ENCODE measurements at places on chromosomes 6 and 20.

DNA sequence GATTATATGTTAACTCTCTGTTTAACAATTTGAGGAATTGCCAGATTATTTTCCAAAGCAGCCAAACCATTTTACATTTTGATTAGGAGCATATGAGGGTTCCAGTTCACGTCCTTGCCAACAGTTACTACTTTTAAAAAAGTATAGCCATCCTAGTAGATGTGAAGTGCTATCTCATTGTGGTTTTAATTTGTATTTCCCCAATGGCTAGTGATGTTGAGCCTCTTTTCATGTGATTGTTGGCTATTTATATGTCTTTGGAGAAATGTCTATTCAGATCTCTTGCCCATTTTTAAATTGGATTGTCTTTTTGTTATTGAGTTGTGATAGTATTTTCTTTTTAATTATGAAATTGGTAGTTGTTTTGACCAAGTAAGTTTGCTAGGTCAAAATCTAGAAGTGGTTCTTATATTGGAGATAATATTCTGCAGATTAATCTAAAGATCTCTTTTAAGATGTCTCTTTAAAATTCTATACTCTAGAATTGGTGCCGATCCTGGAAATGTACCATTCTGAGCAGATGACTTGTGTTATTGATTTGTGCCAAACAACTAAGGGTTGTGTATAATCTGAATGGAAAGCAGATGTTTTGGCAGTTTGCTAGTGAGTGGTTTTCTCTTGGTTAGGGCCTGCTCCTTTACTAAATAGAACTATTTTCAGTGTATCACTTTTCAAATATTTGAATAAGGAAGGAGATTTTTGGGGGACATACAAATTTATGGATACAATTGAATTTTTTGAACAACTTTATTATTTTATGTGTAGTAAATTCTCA is 99.5 kb downstream of the CDKAL1 start:
- DNase-seq, result no peak

GRCh38 chr6:15439410-15440025 is 193.6 kb downstream of the JARID2 start:
- no peak for DNase-seq

GRCh38 chr6:4103929-4104328 is 25.0 kb upstream of the FAM217A start:
- DNase-seq, result no peak

- no peak for DNase-seq
Observed at GRCh38 chr6:76351275-76351674, 278.8 kb upstream of the IMPG1 start.

DNA sequence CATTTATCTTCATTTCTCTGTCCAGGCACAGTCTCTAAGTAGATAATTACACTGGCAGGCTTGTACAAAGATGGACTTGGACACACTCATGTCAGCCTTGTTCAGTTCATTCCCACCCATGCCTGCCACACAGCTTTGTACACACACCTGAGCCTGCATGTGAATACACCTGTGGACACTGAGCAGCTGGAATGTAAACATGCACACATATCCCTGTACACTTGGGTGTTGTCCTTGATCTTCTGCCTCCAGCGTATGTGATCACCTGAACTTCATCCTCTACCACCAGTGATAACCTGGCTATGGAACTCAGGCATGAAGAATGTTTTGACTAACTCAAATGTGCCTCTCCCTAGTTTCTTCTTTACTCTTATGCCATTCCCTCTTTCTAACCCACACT is 190.6 kb downstream of the DHX35 start:
- no peak for DNase-seq

DNA sequence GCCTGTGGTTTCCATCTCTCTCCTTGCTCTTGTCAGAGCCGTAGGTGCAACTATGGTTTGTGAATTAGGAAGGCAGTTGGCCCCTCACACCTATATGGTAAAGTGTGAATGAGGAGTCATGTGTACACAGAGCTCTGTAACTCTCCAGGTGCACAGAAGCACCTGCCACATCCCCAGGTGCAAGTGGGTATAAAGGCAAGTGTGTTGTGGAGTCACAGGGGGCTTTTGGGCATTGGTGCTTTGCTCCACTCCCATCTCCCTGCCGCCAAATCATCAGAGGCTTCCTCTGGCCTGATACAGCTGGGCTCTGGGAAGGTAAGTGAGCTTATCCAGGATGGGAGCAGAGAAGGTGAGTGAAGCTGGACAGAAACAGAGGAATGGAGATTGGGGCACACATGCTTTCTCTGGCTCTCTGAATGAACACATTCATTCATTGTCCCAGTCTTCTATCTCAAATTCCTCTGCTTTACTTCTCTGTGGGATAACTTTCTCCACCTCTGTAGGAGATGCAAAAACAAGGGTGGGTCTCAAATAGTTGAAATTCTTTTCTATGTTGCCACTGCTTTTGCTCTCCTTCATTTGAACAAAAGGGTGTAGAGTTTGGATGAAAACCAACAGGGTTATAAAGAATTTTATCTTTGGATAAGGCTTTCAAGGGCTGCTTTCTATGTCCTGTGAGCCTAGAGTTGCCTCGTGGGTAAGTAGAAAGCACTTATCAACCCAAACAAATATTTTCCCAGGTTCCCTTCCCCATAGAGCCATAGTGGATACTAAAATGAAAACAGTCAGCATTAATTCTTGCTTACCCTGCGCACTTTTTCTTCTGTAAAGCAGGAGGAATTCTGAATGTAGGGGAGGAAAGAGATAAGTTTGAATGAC is 45.0 kb upstream of the RIPOR2 start:
- no peak for DNase-seq

DNA sequence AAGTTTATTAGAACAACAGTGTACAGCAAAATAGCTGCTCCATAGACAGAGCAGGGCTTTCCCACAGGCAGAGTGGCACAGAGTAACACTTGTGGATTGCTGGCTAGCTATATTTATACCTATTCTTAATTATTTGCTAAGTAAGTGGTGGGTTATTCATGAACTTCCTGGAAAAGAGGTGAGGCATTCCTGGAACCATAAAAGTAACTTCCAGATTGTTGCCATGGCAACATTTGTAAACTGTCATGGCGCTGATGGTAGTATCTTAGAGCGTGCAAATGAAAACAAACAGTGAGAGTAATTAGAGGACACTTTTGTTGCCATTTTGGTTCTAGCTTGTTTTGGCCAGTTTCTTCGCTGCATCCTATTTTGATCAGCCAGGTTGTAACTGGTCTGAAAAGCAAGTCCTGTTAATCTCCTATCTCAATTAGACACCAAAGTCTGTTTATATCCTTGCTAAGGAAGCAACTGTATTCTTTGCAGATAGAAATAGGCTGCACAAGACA is 23.9 kb downstream of the DEFB114 start:
- no peak for DNase-seq

GRCh38 chr20:46361381-46361780 is 45.0 kb downstream of the ELMO2 start:
- no peak for DNase-seq

DNA sequence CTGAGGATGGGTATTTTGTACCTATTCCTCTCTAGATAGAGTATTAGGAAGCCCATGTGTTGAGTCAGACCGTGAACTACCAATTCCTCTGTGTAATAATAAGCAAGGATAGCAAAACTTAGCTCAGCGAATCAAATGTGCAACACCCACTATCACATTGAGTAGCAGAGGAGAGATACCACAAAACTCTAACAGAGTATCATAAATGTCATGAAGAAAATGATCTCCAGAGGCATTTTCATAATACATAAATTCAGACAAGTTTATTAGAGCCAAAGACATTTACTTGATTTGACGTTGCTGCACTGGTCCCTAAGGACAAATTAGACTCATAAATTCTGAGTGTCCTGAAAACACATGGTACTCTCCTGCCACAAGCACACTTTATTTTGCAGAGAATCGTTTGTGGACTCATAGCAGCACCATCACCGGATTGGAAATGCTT is 245.2 kb downstream of the HAO1 start:
- no peak for DNase-seq

DNA sequence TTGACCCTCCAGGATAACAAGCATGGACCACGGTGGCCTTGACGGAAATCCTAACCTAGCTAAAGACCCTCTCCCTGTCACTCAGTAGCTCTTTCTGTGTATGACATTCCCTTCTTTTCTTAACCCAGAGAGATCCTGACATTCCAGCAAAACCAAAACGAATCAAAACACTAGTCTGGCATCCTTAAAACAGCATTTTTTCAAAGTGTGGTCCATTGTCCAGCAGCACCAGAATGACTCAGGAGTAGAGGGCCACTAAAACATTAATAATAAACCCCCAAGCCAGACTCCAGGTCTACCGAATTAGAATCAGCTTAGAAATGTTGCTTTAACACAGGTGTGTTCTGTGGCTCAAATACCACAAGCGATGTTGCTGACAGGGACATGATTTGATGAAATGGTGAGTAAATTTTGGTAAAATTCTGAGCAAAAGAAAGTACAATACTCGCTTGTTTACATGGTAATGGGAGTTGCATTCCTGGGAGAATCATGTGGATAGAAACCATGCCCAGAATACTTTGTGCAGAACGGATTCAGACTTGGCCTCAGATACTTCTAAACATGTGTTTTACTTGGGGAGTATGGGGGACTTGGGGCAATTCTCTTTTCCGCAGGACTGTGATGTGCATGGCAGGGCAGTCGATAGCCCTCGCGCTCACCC is 174.2 kb upstream of the KCNG1 start:
- no peak for DNase-seq

DNA sequence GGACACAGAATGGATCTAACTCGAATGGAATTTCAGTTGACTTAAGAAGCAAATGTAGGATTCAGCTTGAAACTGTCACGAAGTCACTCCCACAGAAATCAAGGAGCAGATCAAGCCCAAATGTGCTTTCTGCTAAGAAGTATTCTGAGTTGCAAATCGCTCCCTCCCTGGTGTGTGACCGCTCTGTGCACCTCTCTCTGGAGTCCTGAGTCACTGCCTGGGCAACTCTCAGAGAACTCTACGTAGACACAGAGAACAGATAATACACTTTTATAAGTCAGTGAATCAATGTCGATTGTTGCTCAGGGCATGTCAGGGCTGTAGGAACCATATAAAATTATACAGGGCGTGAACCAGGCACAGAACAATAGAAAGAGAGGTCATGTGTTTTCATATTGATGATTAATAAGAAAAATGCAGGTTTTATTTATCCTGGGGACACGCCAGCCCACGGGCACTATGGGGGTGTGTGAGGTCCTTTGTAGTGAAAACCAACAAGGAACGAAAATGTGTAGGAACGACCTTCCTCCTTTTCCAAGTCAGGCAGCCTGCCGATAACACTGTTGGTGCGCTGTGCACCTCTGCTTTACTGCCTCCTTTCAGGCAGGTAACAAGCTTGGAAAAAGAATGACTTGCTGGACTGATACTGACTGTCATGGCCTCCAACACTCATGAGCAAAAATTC is 248.1 kb upstream of the FOXQ1 start:
- no peak for DNase-seq
